ENCODE measurements at places on chromosomes 7 and 10.

DNA sequence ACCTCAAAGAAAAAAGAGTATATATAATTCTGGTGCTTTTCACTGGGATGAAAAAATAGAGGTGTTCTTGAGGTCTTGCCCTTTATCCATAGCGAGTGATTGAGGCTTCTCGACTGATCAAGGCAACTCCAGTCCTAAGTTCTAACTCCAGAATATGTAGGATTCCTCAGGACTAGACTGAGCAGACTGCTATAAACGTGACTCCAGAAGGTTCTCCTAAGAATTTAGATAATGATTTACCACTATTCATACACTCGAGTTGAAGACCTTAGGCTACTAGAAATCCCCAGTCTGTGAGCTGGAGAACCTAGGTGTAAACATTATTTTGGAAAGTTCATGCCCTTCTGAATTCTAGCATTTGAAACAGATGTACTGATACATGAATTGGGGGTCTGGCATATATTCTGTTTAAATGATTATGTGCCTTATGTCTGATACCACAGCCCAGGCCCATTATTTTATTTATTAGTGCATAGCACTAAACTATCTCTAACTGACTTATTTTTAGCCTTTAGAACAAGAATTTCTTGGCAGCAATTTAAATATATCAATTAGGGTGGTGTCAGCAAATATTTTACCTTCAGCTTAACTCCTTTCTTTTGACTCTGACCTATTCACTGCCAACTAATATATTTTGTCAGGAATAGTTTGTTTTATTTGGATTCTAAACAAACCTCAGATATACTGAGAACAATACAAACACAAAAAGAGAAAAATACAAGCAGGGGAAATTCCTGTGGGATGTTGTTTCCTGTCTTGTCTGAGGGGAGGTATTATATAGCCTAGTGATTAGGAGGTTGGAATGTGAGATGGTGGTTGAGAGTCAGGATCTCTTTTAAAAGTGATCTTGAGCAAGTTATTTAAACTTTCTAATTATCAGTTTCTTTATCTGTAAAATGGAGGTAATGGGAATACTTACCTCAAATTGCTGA is 75.8 kb downstream of the PODXL start:
- no peak for DNase-seq

- DNase-seq: no peak
Observed at GRCh38 chr7:25859412-25860274, 292.4 kb upstream of the NFE2L3 start.

GRCh38 chr10:75508239-75508813 is 76.9 kb downstream of the LRMDA start:
- no peak for DNase-seq

DNA sequence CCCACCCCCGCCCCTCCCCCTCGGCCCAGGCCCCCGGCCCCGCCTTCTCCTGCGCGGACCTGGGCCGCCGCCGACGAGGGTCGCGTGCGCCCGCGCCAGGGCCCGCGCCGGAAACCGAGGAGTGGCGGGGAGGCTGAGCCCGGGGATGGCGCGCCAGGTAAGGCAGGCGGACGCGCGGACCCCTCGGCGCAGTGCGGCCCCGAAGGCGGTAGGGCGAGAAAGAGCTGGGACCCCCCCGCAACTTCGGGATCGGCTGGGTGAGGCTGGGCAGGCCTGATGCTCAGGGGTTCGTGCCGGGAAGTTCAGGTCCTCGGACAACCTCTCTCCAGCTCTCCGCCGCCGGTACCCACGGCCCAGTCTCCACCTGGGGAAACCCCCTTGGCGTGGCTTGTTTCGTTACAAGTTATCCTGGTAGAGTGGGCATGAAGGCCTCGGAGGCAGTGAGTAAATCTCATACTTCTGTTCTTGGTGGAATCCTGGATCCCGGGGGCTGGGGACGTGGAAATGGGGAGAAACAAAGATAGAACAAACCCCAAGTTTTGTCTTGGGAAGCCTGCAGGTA is 58.4 kb downstream of the ZNF467 start:
- DNase-seq: no peak

DNA sequence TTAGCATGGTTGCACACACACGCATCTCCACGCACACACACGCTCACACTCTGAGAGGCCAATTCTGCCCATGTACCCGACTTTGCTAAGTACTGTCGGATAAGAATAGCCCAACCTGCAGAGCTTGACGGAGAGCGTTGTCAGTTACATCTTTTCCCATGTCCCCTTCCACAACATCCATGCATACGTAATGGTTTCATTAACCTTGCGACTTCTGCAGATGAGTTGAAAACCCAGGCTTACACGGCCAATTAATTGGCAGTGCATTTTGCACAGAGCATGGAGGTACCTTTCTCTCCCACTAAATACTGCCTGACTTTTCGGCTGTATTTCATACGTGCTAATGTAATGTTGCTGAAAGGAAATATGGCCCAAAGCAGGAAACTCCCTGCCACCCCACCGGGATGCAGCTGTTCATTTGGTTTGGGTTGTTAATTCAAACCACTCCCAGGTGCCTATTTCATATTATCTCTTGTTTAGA is 291.2 kb upstream of the HABP2 start:
- DNase-seq: no peak

GRCh38 chr7:142598297-142598696 is 151.0 kb upstream of the PRSS1 start:
- no peak for DNase-seq

DNA sequence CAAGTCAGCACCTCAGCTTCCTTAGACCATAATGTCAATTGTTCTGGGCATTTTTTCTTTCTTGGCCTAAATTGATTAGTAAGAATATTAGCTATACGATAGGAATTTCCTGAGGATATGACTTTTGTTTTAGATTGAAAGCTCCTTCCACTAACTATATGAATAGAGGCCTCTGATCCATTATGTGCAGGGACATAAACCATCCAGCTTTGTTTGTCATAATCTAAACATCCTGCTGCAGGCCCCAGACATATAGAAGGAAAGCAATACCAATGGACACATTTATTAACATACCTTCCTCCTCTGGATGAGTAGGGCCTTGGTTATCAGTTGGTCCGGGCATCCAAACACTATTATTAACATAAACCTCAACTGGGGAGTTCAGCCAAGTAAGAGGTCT is 4.3 kb upstream of the GIMAP4 start:
- DNase-seq: no peak

Data from germinal center (tissue), 1 donor.